ENCODE measurements at places on chromosomes 16 and 17.

DNA sequence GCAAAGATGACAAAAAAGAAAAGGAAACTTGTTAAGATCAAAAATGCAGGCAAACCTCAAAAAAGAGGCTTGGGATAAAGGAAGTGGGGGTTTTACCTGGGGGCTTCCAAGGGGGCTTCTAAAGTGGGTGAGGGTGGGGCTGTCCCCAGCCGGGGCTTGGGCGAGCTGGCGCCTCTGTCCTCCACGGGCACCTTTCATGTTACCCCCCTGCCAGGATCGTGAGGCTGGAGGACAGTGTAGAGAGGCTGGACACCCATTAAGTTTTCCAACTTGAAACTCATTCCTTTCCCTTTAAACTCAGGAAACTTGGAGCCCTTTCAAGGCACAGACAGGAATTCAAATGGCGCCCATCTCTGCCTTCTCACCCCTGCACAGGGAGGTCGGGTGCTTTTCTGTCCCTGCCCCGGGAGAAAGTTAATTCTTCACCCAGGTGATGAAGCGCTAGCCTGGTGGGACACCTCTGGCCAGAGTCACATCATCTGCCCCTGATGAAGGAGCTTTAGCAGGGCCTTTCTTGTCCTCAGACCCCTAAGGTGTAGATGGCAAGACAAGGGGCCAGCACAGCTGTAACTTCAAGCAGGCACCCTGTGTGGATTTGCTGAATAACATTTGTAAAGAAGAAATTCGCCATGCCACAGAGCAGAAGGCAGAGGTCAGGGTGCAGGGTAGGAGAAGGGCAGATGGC, 87.3 kb downstream of the C16orf78 start:
- DNase-seq: no peak

- no peak for DNase-seq
These were observed 8.7 kb downstream of the ARRB2 start for GRCh38 chr17:4719146-4719545.

DNA sequence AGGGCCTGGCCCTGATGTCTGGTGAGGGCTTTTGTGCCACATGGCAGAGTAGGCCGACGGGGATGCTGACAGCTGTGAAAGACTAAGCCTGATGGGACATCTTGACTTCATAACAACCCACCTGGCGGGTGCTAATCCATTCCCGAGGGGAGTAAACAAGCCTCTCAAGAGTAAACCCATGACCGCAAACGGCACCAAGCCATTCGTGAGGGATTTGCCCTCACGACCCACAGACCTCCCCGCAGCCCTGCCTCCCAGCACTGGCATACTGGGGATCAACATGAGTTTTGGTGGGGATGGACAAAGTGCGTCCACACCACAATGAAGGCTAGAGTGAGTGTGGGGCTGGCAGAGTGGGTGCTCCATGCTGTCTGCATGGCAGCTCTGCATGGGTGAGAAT, 11.7 kb downstream of the RNF213 start:
- no peak for DNase-seq

DNA sequence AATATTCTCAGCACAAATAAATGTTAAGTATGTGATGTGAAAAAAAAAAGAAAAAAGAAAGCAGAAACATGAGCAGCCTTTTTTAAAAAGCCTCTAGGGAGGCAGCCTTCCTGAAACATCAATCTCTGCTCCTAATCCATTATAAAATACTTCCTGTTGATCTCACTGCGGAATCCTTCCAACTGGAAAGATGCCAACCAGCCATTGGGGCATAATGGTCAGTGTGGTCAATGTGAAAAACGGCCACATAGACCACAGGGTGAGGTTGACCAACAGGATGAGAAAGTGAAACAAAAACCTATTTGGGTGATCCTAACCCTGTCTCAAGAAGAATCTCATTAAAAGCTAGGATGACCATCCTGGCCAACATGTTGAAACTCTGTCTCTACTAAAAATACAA, 26.1 kb upstream of the ABCA8 start:
- no peak for DNase-seq

DNA sequence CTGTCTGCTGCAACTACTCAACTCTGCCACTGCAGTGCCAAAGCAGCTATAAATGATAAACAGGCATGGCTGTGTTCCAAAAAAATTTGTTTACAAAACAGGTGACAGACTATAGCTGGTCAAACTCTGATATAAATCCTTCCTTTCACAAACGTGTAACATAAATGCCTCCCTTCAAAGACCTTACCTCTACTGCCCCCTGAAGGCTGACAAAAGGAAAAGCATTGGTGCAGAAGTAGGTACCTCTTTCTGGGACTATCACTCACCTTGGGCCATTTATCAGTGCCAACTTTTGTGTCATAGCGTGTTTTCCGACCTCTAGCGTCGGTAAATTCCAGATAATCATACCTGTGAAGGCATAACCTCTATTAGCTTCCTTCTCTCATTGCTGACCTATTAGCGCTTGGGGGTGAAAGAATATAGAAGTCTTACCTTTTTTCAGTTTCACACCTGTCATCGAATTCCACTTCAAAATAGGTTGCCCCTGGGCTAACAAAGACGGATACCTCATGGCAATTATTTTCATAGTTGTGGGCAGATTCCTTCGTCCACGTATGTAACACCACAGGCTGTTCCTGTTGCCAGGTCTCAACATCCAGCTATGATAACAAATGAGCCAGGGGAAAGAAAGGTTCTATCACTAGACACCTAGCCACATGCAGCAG, 67.9 kb downstream of the ZZEF1 start:
- DNase-seq: no peak

DNA sequence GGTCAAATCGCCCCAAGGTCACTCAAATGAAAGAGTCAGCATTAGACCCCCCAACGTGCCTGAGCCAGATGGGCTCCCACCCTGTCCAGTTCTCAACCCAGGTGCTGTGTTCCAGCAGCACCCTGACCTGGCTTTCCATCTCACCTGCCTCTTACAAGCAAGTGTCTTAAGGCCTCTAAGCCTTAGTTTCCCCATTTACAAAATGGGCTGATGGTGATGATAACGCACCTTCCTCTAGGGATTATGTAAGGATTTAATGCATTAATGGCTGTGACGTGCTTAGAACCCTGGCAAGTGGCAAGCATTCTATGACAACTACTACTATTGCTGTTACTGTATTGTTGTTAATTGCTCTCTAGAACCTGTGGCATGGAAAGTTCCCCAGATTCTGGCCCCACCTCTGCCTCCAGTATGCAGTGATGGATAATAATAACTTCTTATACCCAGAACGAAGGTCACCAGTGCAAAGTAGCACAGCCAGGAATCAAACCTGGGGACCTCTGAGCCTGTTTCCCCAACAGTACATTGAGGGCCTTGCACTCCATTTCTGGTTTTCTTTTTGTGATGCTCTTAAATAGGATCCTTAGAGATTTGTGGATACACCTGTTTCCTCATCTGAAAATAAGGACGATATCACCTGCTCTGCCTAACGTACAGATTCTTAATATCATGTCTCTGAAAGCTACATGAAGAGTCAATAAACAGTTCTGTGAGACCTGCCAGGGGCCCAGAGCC, 3.3 kb upstream of the SLC25A39 start:
- DNase-seq: no peak

DNA sequence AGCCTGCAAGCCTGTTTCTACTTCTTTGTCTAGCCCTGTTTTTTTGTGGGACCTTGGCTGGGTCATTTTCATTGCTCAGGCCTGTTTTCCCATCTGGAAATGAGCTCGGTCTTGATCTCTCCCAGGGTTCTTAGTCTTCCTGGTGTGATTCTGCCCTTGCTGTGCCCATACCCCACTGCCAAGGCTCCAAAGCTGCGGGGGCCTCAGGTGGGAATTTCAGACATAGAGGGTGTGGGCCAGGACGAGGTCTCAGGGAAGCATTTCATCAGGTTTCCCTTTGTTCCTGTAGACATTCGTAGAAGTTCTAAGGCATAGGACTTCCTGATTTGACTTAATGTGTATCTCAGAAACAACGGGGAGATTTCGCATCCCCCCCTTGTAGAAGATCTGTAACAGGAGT, 5.8 kb downstream of the MPRIP start:
- DNase-seq: no peak

GRCh38 chr17:14297161-14297851, 3.6 kb upstream of the HS3ST3B1 start:
- no peak for DNase-seq

DNA sequence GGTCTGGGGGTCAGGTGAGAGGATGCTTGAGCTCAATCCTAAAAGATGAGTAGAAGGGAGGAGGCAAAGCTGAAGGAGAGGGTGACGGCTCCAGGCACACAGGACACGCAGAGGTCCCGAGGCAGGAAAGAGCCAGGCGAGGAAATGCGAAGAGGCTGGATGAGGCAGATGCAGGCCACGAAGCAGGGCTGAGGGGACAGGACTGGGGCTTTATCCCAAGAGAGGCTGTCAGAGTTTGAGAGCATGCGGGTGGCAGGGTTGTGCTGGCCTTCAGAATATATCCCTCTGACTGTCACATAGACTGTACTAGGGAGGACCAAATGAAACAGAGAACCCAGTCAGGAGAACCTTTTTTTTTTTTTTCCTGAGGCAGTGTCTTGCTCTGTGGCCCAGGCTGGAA, 100.2 kb downstream of the RMI2 start:
- no peak for DNase-seq

DNA sequence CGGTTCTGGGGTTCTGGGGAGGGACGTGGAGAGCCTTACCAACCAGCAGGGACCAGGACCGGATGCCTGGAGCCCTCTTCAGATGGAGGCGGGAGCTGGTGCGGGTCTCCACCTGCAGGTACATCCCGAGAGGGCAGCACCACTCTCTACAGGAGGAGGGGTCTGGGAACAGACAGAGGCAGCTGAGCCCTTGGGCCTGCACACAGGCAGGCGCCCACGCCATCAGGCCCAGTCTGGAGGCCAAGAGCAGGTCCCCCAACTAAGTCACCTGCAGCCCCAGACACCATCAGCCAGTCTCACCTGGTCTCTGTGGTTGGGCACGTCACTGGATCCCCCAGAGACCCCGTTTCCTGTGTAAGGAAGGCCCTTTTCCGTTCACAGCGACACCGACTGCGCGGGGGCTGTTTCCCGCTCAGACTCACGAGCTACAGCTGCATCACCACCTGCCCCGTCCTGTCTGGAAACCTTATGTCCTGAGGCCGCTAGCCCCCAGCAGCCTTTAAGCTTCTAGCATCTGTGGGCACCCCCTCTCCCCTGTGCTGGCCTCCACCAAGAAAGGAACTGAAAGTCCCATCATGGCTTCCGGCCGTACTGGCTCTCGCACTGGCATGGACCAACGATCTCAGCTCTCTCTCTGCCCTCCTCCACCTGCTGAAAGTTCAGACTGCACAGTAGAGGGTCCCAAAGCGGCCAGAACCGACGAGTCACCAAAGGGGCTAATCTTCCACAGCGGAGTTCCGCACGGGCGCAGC, 1.2 kb downstream of the CYBC1 start:
- peak; percentile 49 for DNase-seq

- no peak for DNase-seq
These were observed 21.8 kb upstream of the HERPUD1 start for GRCh38 chr16:56910112-56910511.

- no peak for DNase-seq
These were observed 385.4 kb upstream of the CDH5 start for GRCh38 chr16:65981057-65981456.

GRCh38 chr16:52090080-52090479, 456.9 kb downstream of the TOX3 start:
- no peak for DNase-seq

DNA sequence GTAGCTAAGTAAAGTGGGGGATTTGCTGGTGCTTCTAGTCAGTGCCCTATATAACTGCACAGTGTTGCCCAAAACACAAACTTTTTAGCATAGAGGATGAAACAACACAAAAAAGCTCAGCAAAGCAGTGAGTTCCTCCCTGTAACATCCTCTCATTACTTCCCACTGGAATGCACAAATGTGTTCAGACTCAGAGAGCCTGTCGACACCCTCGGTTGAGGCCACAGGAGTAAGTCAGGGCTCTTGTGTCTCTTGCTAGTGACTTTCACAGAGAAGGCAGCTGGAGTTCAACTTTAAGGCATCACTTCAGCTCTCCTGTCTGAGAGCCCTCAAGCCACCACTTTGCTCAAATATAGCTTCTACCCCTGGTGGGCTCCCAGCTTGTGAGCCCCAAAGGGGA, 107.2 kb upstream of the NETO2 start:
- no peak for DNase-seq

DNA sequence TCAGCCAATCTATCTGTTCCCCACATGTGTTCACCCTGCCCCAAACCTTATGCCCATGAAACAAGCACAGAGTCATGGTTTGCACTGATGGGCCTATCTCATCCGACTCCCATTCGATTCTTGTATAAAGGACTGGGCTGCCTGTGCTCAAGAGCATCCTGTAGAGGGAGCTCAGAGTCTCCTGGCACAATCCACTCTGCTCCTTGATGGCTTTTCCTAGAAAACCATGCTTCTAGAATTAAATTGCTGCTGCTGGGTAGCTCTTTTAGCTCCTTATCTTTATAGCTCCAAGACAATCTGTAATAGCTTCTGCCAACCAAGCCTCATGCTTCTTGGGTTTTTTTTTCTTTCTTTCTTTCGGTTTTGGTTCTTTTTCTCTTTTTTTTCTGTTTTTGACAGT, 9.7 kb downstream of the ZNF19 start:
- no peak for DNase-seq

- no peak for DNase-seq
These were observed 21.1 kb downstream of the CSNK2A2 start for GRCh38 chr16:58176608-58177352.

GRCh38 chr16:55834049-55834448, 1.2 kb upstream of the CES1 start:
- DNase-seq: no peak

- peak; percentile 72 for DNase-seq
These were observed 6.7 kb downstream of the RHBDF1 start for GRCh38 chr16:65745-66144.

DNA sequence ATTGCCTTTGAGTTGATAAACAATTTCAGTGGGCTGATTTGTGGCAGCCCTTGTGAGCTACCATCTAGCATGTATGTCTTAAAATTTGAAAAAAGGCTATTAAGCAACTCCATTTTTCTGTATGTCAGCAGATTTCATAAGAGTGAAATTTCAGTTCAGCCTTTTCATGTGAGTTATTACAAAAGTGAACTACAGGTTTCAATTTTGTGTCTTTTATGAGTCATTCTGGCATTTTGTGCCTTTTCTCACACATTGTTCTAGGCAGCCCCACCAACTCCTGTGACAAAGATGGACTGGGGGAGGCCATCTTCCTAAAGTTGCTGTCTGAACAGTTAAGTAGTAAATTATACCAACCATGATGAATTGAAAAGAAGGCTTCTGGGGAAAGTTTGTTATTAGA, 52.1 kb downstream of the USP10 start:
- no peak for DNase-seq

- DNase-seq: no peak
These were observed 53.1 kb downstream of the SPACA3 start for GRCh38 chr17:33044771-33045170.

DNA sequence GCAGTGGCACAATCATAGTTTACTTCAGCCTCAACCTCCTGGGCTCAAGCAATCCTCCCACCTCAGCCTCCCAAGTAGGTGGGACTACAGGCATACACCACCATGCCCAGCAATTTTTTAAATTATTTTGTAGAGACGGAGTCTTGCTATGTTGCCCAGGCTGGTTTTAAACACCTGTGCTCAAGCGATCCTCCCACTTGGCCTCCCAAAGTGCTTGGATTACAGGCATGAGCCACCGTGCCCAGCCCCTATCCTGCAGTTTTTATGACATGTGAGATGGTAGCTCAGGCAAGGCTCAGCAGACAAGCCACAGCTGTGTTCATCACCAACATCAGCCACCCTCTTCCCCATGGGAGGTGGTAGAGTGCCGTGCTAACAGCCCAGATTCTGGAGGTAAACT, 46.2 kb upstream of the TNRC6A start:
- DNase-seq: no peak

Measured in stimulated activated CD8-positive, alpha-beta memory T cell treated with anti-CD3 and anti-CD28 coated beads, Interleukin-2, amount 100 ng/mL, for 1 hour (primary cell).